NCI-H1436 treated with DMSO at 0.1 percent for 48 hours (cell line): ENCODE measurements at places on chromosomes 1 and 21.

- DNase-seq, result no peak
Observed at GRCh38 chr1:205626216-205626615, 5.6 kb downstream of the ELK4 start.

GRCh38 chr21:15751546-15751945 is 21.8 kb downstream of the USP25 start:
- no peak for DNase-seq

DNA sequence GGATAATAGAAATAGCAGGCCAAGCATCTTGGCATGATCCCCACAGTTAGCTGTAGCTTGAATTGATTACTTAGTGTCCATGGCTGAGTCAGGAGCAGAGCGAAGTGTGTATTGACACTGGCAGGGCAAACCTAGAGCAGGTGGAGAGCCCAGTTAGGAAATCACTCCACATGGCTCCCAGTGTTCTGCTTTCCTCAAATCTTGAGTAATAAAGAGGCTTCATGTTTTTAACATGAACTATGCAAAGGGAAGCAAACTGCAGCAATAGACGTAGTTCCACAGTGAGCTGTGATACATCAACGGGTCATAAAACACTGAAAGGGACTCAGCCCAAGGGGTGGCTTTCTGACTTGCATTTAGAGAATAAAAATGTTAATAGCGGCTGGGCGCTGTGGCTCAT is 28.9 kb downstream of the RHEX start:
- DNase-seq, result no peak

GRCh38 chr1:77392486-77392885 is 110.7 kb downstream of the AK5 start:
- DNase-seq, result no peak

DNA sequence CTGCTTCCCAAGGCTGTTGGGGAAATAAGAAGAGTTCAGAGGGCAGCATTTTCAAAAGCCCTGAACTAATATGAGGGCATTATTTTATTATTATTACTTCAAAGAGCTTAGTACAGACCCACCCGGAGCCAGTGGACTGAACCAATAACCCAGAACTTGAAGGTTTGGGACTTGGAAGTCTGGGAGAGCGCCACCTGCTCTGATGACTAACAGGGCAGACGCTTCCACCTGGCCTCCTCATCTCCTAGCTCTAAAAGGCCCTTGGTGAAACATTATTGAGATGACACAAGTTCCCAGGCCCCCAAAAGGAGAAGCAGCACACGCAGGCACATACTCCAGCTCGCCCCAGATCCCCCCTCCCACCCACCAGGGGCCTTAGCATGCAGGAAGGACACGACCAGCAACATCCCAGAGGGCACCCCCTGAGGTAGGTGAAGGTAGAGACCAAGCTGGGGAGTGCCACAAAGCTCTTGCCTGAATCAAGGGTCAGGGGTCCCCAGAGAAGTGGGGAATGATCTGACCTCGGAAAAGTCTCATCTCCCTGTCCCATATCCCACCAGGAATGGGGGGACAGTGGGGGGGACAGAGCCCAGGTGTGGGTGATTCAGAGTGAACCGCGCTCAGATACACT is 1.3 kb downstream of the DLGAP3 start:
- no peak for DNase-seq

DNA sequence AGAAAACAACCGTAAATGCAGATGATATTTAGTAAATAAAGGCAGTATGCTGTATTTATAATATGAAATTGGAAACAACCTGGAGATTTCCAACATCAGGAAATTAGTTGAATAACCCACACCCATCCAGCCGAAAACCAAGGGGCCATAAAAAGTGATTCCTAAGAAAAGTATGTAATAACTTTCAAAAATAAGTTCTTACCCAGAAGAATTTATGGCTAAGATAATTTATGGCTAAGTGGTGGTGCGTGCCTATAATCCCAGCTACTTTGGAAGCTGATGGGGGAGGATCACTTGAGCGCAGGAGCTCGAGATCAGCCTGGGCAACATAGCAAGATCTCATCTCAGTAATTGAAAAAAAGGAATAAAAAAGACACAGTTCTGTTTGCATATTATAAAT is 43.2 kb downstream of the TMCO4 start:
- DNase-seq, result no peak
